ENCODE measurements at places on chromosomes 5 and 9. TPM values are rescaled to one million over a fixed set of nuclear protein-coding genes. Genes with fewer than 3 reads are reported as not detected.

DMRT3 gene
- total RNA-seq, result 0.74 TPM

CDKN2A gene
- total RNA-seq, result 9.0 TPM

ENHO gene
- 0.95 TPM for total RNA-seq

PKD2L2 gene
- not detected for total RNA-seq

CCL27 gene
- 0.43 TPM for total RNA-seq

PCDHGA9 gene
- total RNA-seq, result 2.2 TPM

Data from type B pancreatic cell (in vitro differentiated cells).